ENCODE measurements at places on chromosomes 16 and 17. TPM values are rescaled to one million over a fixed set of nuclear protein-coding genes. Genes with fewer than 3 reads are reported as not detected.

ZNF778 gene
- 4.5 TPM for polyA plus RNA-seq

NPIPB13 gene
- 3.5 TPM for polyA plus RNA-seq

UNC13D gene
- 85.2 TPM for polyA plus RNA-seq

CDRT15L2 gene
- not detected for polyA plus RNA-seq

KRTAP4-6 gene
- polyA plus RNA-seq = not detected

DNA sequence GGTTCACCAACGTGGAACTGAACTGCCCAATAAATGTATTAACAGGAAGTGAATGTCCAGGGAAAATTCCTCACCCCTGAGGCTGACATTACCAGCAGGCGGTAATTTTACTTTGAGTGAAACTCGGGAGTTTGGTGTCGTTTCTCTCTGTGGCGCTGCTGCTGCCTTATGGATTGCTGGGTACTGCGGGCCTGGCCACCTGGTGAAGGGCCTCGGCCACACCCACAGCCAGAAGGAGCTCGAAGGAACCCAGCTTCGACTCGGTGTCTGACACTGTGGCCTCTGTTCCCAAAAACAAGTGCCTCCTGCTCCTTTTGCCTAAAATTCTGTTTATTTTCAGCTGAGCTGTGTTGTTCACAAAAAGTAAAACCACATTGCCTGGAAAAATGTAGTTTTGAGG is 115.0 kb downstream of the BANP start:
- H3K4me1 ChIP-seq = peaks cover 18% of the 10 kb centered on the region
- no peak overlapping the region for H3K27ac ChIP-seq
- peaks cover 30% of the 10 kb centered on the region for H3K36me3 ChIP-seq
- no peaks in the 10 kb centered on the region for H3K27me3 ChIP-seq
- DNase-seq = no peak
- no peak overlapping the region for H3K4me3 ChIP-seq

GRCh38 chr17:11786711-11787438 is 188.6 kb downstream of the DNAH9 start:
- no peak for DNase-seq
- no peaks in the 10 kb centered on the region for H3K36me3 ChIP-seq
- no peak overlapping the region for H3K27ac ChIP-seq
- H3K4me1 ChIP-seq = no peaks in the 10 kb centered on the region
- H3K27me3 ChIP-seq = no peaks in the 10 kb centered on the region

GRCh38 chr16:49510654-49511305 is 137.2 kb downstream of the C16orf78 start:
- DNase-seq = no peak
- no peaks in the 10 kb centered on the region for H3K4me1 ChIP-seq
- peaks cover 19% of the 10 kb centered on the region for H3K36me3 ChIP-seq

- DNase-seq = peak; percentile 1
- H3K36me3 ChIP-seq = peaks cover 9% of the 10 kb centered on the region
- no peaks in the 10 kb centered on the region for H3K27me3 ChIP-seq
These were observed 18.1 kb downstream of the PRMT7 start for GRCh38 chr16:68328860-68329390.

- H3K27me3 ChIP-seq = no peaks in the 10 kb centered on the region
- no peak overlapping the region for H3K27ac ChIP-seq
- H3K4me1 ChIP-seq = no peaks in the 10 kb centered on the region
- no peak overlapping the region for H3K4me3 ChIP-seq
- no peaks in the 10 kb centered on the region for H3K36me3 ChIP-seq
These were observed 22.1 kb upstream of the GNA13 start for GRCh38 chr17:65078441-65079160.

GRCh38 chr16:86534779-86535615 is 20.0 kb downstream of the MTHFSD start:
- H3K27ac ChIP-seq = no peak overlapping the region
- H3K4me1 ChIP-seq = peaks cover 16% of the 10 kb centered on the region
- H3K4me3 ChIP-seq = no peak overlapping the region
- H3K27me3 ChIP-seq = no peaks in the 10 kb centered on the region

DNA sequence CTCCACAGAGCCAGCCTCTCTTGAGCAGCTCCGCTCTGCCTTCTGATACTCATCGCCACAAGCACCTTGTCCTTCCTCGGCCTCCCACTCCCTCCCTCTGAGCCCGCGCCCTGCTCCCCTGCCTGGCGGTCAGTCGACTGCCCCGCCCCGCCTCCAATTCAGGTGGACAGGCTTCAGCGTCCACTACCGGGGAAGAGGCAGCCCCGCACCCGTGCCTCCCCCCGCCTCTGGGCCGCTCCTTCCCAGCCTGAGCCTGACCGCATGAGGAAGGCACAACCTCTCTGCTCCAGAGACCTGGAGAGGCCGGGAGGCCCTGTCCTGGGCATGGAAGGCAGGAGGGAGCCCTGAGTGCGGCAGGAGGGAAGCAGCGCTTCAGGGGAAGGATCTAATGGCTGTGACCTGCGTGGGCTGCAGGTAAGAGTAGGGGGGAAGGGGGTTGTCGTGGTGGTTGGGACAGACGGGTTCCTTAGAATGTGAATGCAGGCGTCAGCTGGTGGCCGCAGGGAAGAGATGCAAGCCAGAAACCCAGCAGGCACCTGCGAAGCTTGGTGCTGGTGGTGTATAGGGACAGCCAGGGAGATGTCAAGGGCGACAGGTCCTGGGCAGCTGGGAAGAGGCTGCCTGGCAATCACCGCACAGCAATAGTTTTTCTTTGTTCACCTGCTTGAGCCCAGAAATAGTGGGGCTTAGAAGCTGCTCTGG is 3.0 kb upstream of the SLC6A4 start:
- DNase-seq = no peak
- H3K27ac ChIP-seq = peak overlapping the region; percentile 78
- no peak overlapping the region for H3K4me3 ChIP-seq
- no peaks in the 10 kb centered on the region for H3K36me3 ChIP-seq
- peaks cover 18% of the 10 kb centered on the region for H3K4me1 ChIP-seq

DNA sequence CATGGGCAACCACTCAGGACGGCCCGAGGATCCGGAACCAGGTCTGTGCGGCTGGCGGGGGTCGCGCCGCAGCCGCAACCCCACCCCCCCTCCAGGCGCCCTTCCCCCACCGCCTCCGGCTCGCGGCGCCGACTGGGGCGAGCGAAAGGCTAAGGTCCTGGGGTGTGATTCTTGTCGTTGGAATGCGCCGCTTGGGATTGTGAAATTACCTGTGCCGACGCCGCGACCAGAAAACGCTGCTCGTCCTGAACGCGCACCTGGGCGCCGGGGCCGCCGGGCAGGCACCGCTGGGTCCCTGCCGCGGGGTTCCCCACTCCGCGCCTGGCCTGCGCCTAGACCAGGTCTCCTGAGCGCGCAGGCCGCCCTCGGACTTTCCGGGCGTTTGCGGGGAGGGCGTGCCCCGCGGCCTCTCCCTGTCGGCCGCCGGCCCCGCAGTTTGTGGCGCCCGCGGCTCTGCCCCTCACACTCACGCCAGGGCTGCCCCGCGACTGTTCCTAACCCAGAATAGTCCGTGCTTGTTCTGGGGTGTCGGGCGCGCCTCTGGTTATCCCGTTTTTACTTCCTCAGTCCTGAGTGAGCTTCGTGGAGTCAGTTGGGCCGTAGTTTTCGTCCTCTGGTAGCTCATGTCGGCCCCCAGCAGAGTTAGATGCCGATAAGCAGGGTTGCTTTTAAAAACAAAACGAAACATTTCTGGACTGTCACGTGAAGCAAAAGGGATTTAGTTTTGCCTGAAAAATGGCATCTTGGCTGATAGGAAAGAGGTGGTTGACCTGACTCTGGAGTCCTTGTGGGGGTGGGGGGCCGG is 147.2 kb downstream of the SPECC1 start:
- H3K27me3 ChIP-seq = peaks cover 24% of the 10 kb centered on the region
- peaks cover 4% of the 10 kb centered on the region for H3K4me1 ChIP-seq
- no peak overlapping the region for H3K27ac ChIP-seq
- no peaks in the 10 kb centered on the region for H3K36me3 ChIP-seq
- peak overlapping the region; percentile 51 for H3K4me3 ChIP-seq

- H3K4me1 ChIP-seq = peaks cover 18% of the 10 kb centered on the region
- no peak for DNase-seq
- no peak overlapping the region for H3K27ac ChIP-seq
- H3K27me3 ChIP-seq = no peaks in the 10 kb centered on the region
These were observed 55.4 kb downstream of the VAC14 start for GRCh38 chr16:70745536-70746025.

- H3K27ac ChIP-seq = no peak overlapping the region
- no peak overlapping the region for H3K4me3 ChIP-seq
- H3K36me3 ChIP-seq = no peaks in the 10 kb centered on the region
- H3K27me3 ChIP-seq = no peaks in the 10 kb centered on the region
These were observed 5.6 kb upstream of the ATMIN start for GRCh38 chr16:81029930-81030604.

GRCh38 chr17:72598695-72599094 is 477.9 kb downstream of the SOX9 start:
- no peaks in the 10 kb centered on the region for H3K36me3 ChIP-seq
- no peak overlapping the region for H3K27ac ChIP-seq
- DNase-seq = no peak
- peaks cover 6% of the 10 kb centered on the region for H3K4me1 ChIP-seq

- no peaks in the 10 kb centered on the region for H3K27me3 ChIP-seq
- no peak for DNase-seq
- H3K4me1 ChIP-seq = no peaks in the 10 kb centered on the region
These were observed 19.0 kb downstream of the ABR start for GRCh38 chr17:1160591-1161390.

DNA sequence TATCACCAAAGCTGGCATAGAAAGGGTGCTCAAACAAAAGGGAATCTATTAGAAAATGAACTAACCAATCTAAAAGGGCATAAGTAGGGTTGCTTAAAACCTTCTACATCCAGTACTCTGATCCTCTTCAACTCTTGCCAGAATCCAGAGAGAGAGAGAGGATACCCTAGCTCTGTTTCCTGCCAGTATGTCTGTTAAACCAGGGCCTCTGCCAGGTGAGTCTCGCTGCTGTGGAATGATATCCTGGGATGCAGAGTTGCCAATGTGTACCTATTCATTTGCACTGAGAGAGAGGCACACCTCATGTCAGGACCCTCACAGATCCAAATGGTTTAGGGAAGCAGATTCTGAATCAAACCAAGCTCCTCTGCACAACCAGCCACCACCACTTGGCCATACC is 79.8 kb upstream of the DYNLRB2 start:
- no peaks in the 10 kb centered on the region for H3K36me3 ChIP-seq
- no peak overlapping the region for H3K4me3 ChIP-seq
- no peaks in the 10 kb centered on the region for H3K27me3 ChIP-seq
- no peak for DNase-seq
- no peaks in the 10 kb centered on the region for H3K4me1 ChIP-seq
- H3K27ac ChIP-seq = no peak overlapping the region

- no peaks in the 10 kb centered on the region for H3K4me1 ChIP-seq
- DNase-seq = no peak
- H3K36me3 ChIP-seq = no peaks in the 10 kb centered on the region
- no peak overlapping the region for H3K27ac ChIP-seq
- H3K4me3 ChIP-seq = no peak overlapping the region
These were observed 16.8 kb upstream of the KRT10 start for GRCh38 chr17:40839194-40839593.

GRCh38 chr16:82700541-82701235 is 73.9 kb downstream of the CDH13 start:
- no peak overlapping the region for H3K4me3 ChIP-seq
- H3K27me3 ChIP-seq = no peaks in the 10 kb centered on the region
- H3K4me1 ChIP-seq = peaks cover 4% of the 10 kb centered on the region
- DNase-seq = no peak

DNA sequence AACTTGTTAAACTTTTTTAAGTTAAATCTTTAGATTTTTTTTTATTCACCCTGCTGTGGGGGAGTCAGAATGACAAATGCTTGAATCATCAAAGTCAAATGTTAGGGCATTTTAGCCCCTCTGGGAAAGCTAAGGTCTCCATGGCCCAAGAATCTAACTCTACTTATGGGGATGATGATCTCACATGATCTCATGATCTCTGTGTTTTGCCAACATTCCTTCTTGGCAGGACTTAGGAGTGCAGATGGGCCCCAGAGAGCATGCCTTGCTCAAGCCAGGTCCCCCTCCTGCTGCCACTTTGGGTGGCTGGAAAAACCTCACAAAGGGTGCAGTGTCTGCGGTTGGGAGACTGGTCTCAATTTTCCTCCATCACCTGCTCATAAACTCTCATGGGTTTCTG is 108.6 kb downstream of the PRKCB start:
- H3K36me3 ChIP-seq = no peaks in the 10 kb centered on the region
- H3K4me1 ChIP-seq = no peaks in the 10 kb centered on the region
- no peak overlapping the region for H3K27ac ChIP-seq
- no peaks in the 10 kb centered on the region for H3K27me3 ChIP-seq
- no peak overlapping the region for H3K4me3 ChIP-seq
